ENCODE measurements at places on chromosomes 7 and 10. TPM values are rescaled to one million over a fixed set of nuclear protein-coding genes. Genes with fewer than 3 reads are reported as not detected.

NPC1L1 gene
- total RNA-seq, result 0.10 TPM

ANKRD26 gene
- 27.1 TPM for total RNA-seq

NPSR1 gene
- 0.11 TPM for total RNA-seq

HOXA3 gene
- 8.8 TPM for total RNA-seq

ATOH7 gene
- total RNA-seq, result 0.39 TPM

OR2F2 gene
- total RNA-seq, result not detected

NPFFR1 gene
- total RNA-seq, result 0.50 TPM

MMS19 gene
- total RNA-seq, result 68.9 TPM

ZNF655 gene
- total RNA-seq, result 76.5 TPM

GRCh38 chr10:37495415-37495814, 362.0 kb downstream of the ZNF248 start:
- no peak overlapping the region for H3K4me3 ChIP-seq
- DNase-seq, result no peak
- no peak overlapping the region for H3K27ac ChIP-seq
- no peaks in the 10 kb centered on the region for H3K4me1 ChIP-seq
- no peaks in the 10 kb centered on the region for H3K36me3 ChIP-seq

- H3K27ac ChIP-seq, result peak overlapping the region; percentile 69
- no peak for DNase-seq
- no peaks in the 10 kb centered on the region for H3K27me3 ChIP-seq
- peaks cover 31% of the 10 kb centered on the region for H3K4me1 ChIP-seq
- peaks cover 82% of the 10 kb centered on the region for H3K36me3 ChIP-seq
Measured at GRCh38 chr7:2248984-2249694, 7.1 kb downstream of the NUDT1 start.

DNA sequence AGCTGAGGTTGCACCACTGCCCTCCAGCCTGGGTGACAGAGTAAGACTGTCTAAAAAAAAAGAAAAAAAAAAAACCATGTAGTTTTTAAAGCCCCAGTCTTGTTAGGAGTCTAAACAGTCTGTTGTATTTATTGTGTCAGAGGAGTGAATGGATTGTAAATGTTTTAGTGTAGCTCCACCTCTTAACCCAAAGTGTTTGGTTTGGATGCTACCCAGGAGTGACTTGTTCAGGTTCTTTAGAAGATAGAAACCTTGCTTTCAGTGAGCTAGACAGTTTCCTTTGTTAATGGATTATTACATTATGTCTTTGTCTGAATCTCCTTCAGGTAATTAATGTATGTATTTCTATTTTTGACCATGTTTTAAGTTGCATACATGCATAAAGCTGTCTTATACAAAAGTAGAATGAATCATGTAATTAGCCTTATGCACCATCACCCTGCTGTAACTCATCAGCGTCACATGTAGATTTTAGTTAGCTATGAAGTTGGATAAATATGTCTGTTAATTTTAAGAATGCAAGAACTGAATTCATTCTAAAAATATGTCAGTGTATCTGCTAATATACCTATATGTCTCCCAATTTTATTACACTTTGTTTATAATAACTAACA, 97.7 kb downstream of the TAF3 start:
- no peak overlapping the region for H3K4me3 ChIP-seq
- no peaks in the 10 kb centered on the region for H3K27me3 ChIP-seq
- no peak overlapping the region for H3K27ac ChIP-seq
- H3K4me1 ChIP-seq, result peaks cover 6% of the 10 kb centered on the region
- peak; percentile 14 for DNase-seq
- no peaks in the 10 kb centered on the region for H3K36me3 ChIP-seq

GRCh38 chr7:37732253-37732652, 48.7 kb downstream of the GPR141 start:
- peak; percentile 10 for DNase-seq
- no peak overlapping the region for H3K27ac ChIP-seq
- H3K36me3 ChIP-seq, result no peaks in the 10 kb centered on the region

- no peak for DNase-seq
- H3K27ac ChIP-seq, result no peak overlapping the region
- no peak overlapping the region for H3K4me3 ChIP-seq
- no peaks in the 10 kb centered on the region for H3K36me3 ChIP-seq
Measured at GRCh38 chr7:112223310-112223709, 16.8 kb downstream of the ZNF277 start.

- H3K4me3 ChIP-seq, result no peak overlapping the region
- no peak for DNase-seq
- peaks cover 9% of the 10 kb centered on the region for H3K4me1 ChIP-seq
- no peaks in the 10 kb centered on the region for H3K36me3 ChIP-seq
- no peaks in the 10 kb centered on the region for H3K27me3 ChIP-seq
- peak overlapping the region; percentile 38 for H3K27ac ChIP-seq
Measured at GRCh38 chr10:24215196-24215595, 6.3 kb downstream of the KIAA1217 start.

- peaks cover 50% of the 10 kb centered on the region for H3K4me1 ChIP-seq
- no peaks in the 10 kb centered on the region for H3K36me3 ChIP-seq
- H3K27ac ChIP-seq, result no peak overlapping the region
- no peak for DNase-seq
Measured at GRCh38 chr10:127974911-127975310, 68.0 kb downstream of the PTPRE start.

DNA sequence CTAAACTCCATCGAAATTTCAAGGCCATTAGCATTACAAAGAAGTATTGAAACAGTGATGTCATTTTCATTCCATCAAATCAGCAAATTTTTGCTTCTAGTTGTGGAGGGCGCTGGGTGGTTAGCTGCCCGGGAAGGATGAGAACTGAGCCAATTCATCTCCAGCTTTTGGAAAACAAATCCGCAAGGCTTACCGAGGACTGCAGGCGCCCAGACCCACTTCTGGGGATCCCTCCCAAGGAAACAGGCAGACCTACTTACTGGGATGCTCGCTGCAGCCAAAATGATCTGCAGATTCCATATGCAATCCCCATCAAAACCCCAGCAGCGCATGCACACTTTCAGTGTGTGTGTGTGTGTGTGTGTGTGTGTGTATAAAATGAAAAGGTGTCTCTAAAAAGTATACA, 19.2 kb downstream of the TNRC18 start:
- H3K4me1 ChIP-seq, result peaks cover 32% of the 10 kb centered on the region
- no peak for DNase-seq
- H3K36me3 ChIP-seq, result peaks cover 55% of the 10 kb centered on the region
- H3K27ac ChIP-seq, result peak overlapping the region; percentile 40

- no peaks in the 10 kb centered on the region for H3K27me3 ChIP-seq
- no peak overlapping the region for H3K4me3 ChIP-seq
- H3K4me1 ChIP-seq, result no peaks in the 10 kb centered on the region
- DNase-seq, result no peak
- H3K27ac ChIP-seq, result no peak overlapping the region
- no peaks in the 10 kb centered on the region for H3K36me3 ChIP-seq
Measured at GRCh38 chr10:10110844-10111490, 906.7 kb upstream of the CELF2 start.

- no peaks in the 10 kb centered on the region for H3K36me3 ChIP-seq
- no peaks in the 10 kb centered on the region for H3K27me3 ChIP-seq
- no peak overlapping the region for H3K4me3 ChIP-seq
- H3K4me1 ChIP-seq, result peaks cover 8% of the 10 kb centered on the region
Measured at GRCh38 chr7:141691961-141692360, 10.0 kb downstream of the DENND11 start.

GRCh38 chr7:124257638-124258308, 224.9 kb upstream of the TMEM229A start:
- no peaks in the 10 kb centered on the region for H3K27me3 ChIP-seq
- no peak for DNase-seq
- H3K4me3 ChIP-seq, result no peak overlapping the region
- H3K27ac ChIP-seq, result no peak overlapping the region
- no peaks in the 10 kb centered on the region for H3K4me1 ChIP-seq
- no peaks in the 10 kb centered on the region for H3K36me3 ChIP-seq

DNA sequence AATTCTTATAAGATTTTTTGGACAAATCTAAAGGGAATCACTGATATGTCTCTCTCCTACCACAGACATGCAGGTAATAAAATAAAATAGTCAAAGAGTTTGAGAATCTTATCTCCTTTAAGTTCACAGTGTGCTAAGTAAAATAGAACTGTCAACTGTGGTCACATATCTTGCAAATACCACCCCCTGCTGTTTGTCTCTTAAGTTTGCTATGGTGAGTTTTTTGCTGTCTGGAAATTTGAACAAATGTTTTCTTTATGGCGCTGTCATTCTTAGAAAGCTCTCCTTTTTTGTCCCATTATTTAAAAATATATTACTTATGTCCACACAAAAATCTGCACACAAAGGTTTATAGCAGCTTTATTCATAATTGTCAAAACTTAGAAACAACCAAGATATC, 19.6 kb downstream of the GIMAP5 start:
- no peaks in the 10 kb centered on the region for H3K4me1 ChIP-seq
- peak; percentile 8 for DNase-seq
- H3K36me3 ChIP-seq, result no peaks in the 10 kb centered on the region
- no peaks in the 10 kb centered on the region for H3K27me3 ChIP-seq

- DNase-seq, result peak; percentile 76
- peak overlapping the region; percentile 57 for H3K27ac ChIP-seq
- no peaks in the 10 kb centered on the region for H3K27me3 ChIP-seq
- H3K4me3 ChIP-seq, result peak overlapping the region; percentile 35
- peaks cover 7% of the 10 kb centered on the region for H3K4me1 ChIP-seq
Measured at GRCh38 chr10:18400201-18400905, 251.0 kb downstream of the NSUN6 start.

GRCh38 chr7:43692582-43693373, 36.5 kb downstream of the COA1 start:
- no peak for DNase-seq
- H3K27me3 ChIP-seq, result no peaks in the 10 kb centered on the region
- H3K4me1 ChIP-seq, result no peaks in the 10 kb centered on the region
- no peak overlapping the region for H3K27ac ChIP-seq
- H3K36me3 ChIP-seq, result no peaks in the 10 kb centered on the region
- no peak overlapping the region for H3K4me3 ChIP-seq

- H3K4me3 ChIP-seq, result no peak overlapping the region
- H3K27me3 ChIP-seq, result no peaks in the 10 kb centered on the region
- no peaks in the 10 kb centered on the region for H3K36me3 ChIP-seq
- H3K4me1 ChIP-seq, result no peaks in the 10 kb centered on the region
Measured at GRCh38 chr10:20327954-20328353, 511.7 kb downstream of the PLXDC2 start.

GRCh38 chr10:30583778-30584415, 45.7 kb downstream of the LYZL2 start:
- H3K27ac ChIP-seq, result peak overlapping the region; percentile 85
- no peaks in the 10 kb centered on the region for H3K27me3 ChIP-seq
- peaks cover 11% of the 10 kb centered on the region for H3K4me1 ChIP-seq
- H3K36me3 ChIP-seq, result no peaks in the 10 kb centered on the region

- no peak for DNase-seq
- no peak overlapping the region for H3K4me3 ChIP-seq
- H3K4me1 ChIP-seq, result no peaks in the 10 kb centered on the region
- no peaks in the 10 kb centered on the region for H3K27me3 ChIP-seq
- no peaks in the 10 kb centered on the region for H3K36me3 ChIP-seq
Measured at GRCh38 chr7:85343484-85343883, 156.6 kb upstream of the SEMA3D start.

GRCh38 chr10:51694086-51694768, 5.2 kb downstream of the CSTF2T start:
- no peaks in the 10 kb centered on the region for H3K27me3 ChIP-seq
- H3K4me1 ChIP-seq, result peaks cover 15% of the 10 kb centered on the region
- no peak for DNase-seq
- H3K4me3 ChIP-seq, result no peak overlapping the region
- H3K27ac ChIP-seq, result no peak overlapping the region
- H3K36me3 ChIP-seq, result peaks cover 15% of the 10 kb centered on the region

- no peaks in the 10 kb centered on the region for H3K27me3 ChIP-seq
- H3K27ac ChIP-seq, result no peak overlapping the region
- no peaks in the 10 kb centered on the region for H3K4me1 ChIP-seq
- no peak overlapping the region for H3K4me3 ChIP-seq
Measured at GRCh38 chr10:114181971-114182370, 2.8 kb downstream of the TDRD1 start.

DNA sequence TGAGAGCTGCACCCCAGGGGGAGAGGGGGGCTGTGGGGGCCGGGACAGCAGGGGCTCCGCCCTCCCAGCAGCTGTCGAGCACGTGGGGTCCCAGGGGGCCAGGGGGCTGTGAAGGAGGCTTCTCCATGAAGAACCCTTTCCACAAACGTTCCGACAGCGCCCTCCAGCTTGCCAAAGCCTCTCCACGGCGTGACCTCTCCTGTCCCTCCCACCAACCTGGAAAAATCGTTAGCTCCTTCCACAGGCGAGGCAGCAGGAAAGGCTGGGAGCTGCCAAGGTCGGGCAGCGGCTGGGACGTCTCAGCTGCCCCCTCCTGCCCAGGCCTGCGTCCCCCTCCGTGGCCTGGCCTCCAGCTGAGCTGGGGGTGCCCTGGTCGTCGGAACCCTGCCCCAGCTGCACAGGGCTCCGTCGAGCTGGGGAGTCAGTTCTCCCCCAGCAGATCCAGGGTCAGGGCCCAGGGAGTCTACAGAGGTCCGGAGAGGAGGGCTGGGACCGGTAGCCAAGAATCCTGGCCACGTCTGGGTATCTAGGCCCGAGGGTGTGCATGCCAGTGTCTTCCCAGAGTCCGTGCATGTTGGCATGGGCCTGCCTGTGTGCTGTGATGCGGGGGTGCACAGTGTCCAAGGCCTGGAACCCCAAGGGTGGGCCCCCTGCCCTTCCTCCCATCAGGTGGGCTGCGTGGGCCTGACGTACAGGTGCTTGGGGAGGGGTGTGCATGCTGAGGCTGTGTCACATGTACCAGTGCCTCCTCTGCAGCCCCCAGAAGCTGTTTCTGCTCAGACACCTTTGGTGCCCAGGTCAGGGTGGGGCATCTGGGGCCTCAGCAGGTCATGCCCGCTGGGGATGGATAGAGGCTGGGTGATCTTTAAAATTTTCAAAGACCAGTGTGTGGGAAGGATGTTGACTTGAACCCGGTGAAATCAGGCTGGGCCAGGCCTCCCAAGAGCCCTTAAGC, 66.5 kb downstream of the UNCX start:
- H3K27me3 ChIP-seq, result peaks cover 23% of the 10 kb centered on the region
- peaks cover 21% of the 10 kb centered on the region for H3K4me1 ChIP-seq

- no peaks in the 10 kb centered on the region for H3K36me3 ChIP-seq
- H3K27me3 ChIP-seq, result no peaks in the 10 kb centered on the region
- no peak overlapping the region for H3K27ac ChIP-seq
- H3K4me3 ChIP-seq, result no peak overlapping the region
- no peaks in the 10 kb centered on the region for H3K4me1 ChIP-seq
Measured at GRCh38 chr7:123752534-123752933, 3.7 kb upstream of the WASL start.

- H3K36me3 ChIP-seq, result peaks cover 31% of the 10 kb centered on the region
- no peak for DNase-seq
- H3K27me3 ChIP-seq, result no peaks in the 10 kb centered on the region
- H3K4me1 ChIP-seq, result peaks cover 15% of the 10 kb centered on the region
Measured at GRCh38 chr7:150415161-150416153, 35.0 kb upstream of the GIMAP8 start.

DNA sequence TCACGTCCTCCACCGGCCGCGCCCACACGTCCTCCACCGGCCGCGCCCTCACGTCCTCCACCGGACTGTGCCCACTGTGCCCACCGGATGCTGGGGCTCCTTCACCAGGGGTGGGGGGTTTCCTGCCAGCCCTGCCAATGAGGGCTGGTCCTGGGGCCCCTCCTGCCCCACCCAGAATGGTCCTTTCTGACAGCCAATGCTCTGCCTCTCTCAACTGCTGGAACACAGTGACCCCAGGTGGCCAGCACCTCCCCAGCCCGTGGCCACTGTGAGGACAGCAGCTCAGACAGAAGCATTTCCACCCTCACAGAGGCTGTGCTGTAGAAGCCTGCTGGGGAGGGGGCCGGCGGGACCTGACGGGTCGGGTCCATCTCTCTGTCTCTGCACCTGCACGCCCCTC, 90.1 kb upstream of the DNAAF5 start:
- DNase-seq, result no peak
- no peak overlapping the region for H3K27ac ChIP-seq
- H3K36me3 ChIP-seq, result peaks cover 27% of the 10 kb centered on the region
- peaks cover 17% of the 10 kb centered on the region for H3K4me1 ChIP-seq
- H3K4me3 ChIP-seq, result no peak overlapping the region
